ENCODE measurements at places on chromosomes 5 and 9. TPM values are rescaled to one million over a fixed set of nuclear protein-coding genes. Genes with fewer than 3 reads are reported as not detected.

DNA sequence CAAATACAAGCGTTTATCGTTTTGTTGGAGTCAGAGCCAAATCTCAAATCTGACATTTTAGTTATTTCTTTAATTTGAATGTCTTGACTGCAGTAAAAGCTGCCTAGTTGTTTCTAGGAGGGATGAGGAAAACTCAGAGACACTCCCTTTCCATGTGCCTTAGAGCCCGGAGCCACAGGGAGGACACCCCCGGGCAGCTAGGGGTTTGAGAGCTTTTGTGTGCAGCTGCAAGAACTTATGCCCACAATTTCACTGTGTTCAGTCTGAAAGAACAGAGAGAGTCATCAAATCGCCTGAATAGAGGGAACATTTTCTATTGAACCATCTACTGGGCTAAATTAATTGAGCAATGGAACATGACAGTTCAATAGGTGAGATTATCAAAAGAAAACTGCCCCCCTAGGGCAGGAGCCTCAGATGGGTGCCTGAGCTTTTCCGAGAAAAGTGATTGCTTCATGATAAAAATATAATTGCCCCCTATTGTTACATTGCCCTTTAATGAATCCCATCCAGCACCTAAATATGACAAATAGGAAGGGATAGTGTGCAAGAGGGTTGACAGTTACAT is 709.3 kb upstream of the RGMB start:
- DNase-seq, result no peak
- H3K27ac ChIP-seq, result no peak overlapping the region
- H3K4me1 ChIP-seq, result no peaks in the 10 kb centered on the region

The PCDHB3 gene
- 1.2 TPM for total RNA-seq

- no peaks in the 10 kb centered on the region for H3K36me3 ChIP-seq
- H3K27me3 ChIP-seq, result peaks cover 7% of the 10 kb centered on the region
- no peaks in the 10 kb centered on the region for H3K4me1 ChIP-seq
- no peak for DNase-seq
- H3K27ac ChIP-seq, result no peak overlapping the region
Measured at GRCh38 chr9:135797507-135798262, 95.7 kb downstream of the KCNT1 start.

The ZNF300 gene
- total RNA-seq, result 3.0 TPM

The BARHL1 gene
- total RNA-seq, result not detected
